Aortic smooth muscle cell (primary cell): ENCODE measurements at places on chromosomes 4 and X. TPM values are rescaled to one million over a fixed set of nuclear protein-coding genes. Genes with fewer than 3 reads are reported as not detected.

The SSX1 gene
- not detected in 2 replicates for total RNA-seq

The PRKG2 gene
- total RNA-seq, result 0.56 and 0.79 TPM in 2 replicates

The PRDM8 gene
- total RNA-seq, result 0.79 and 0.87 TPM in 2 replicates

The ANKRD50 gene
- 28.0 and 42.7 TPM in 2 replicates for total RNA-seq

The CFI gene
- 5.2 and 9.3 TPM in 2 replicates for total RNA-seq

The ZNF732 gene
- 0.31 and 0.66 TPM in 2 replicates for total RNA-seq

The NSUN7 gene
- 0.12 TPM in 1 of 2 replicates, not detected in the other for total RNA-seq

The AFP gene
- total RNA-seq, result 0.19 and 0.26 TPM in 2 replicates

The SPATA18 gene
- total RNA-seq, result 7.5 and 10.1 TPM in 2 replicates

The USP26 gene
- not detected in 2 replicates for total RNA-seq

The ABCD1 gene
- 13.6 and 14.7 TPM in 2 replicates for total RNA-seq

The GASK1B gene
- total RNA-seq, result 11.9 and 25.1 TPM in 2 replicates

The YY2 gene
- total RNA-seq, result 1.6 and 2.7 TPM in 2 replicates

The ZNF674 gene
- total RNA-seq, result 4.0 and 4.2 TPM in 2 replicates

The HPGDS gene
- not detected in 2 replicates for total RNA-seq

The GPRASP3 gene
- 3.8 and 6.2 TPM in 2 replicates for total RNA-seq

The CTAG2 gene
- total RNA-seq, result not detected in 2 replicates

The CACNA1F gene
- not detected in 2 replicates for total RNA-seq

The HSFX4 gene
- not detected in 2 replicates for total RNA-seq

The TMEM144 gene
- 3.7 and 4.4 TPM in 2 replicates for total RNA-seq

The MSANTD1 gene
- 0.53 and 0.56 TPM in 2 replicates for total RNA-seq

The SMIM10L2A gene
- total RNA-seq, result 0.12 and 0.26 TPM in 2 replicates
